ENCODE measurements at places on chromosomes 16 and 17.

GRCh38 chr16:59545721-59546120 is 811.6 kb upstream of the GOT2 start:
- no peak for DNase-seq

DNA sequence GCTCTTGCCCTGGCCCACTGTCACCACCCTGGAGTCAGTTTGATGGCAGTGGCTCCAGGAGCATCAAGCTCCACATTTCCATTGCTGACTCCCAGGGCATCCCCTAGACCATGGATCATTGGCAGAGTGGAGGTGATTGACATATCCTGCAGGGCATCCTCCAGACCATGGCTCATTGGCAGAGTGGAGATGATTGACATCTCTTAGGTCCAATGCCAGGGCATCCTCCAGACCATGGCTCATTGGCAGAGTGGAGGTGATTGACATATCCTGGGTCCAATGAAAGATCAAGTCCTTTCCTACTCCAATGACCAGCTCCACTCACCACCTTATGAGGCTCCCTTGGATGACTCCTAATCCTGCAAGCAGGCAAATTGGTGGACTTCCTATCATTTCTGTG is 174.3 kb upstream of the NLRP1 start:
- no peak for DNase-seq

DNA sequence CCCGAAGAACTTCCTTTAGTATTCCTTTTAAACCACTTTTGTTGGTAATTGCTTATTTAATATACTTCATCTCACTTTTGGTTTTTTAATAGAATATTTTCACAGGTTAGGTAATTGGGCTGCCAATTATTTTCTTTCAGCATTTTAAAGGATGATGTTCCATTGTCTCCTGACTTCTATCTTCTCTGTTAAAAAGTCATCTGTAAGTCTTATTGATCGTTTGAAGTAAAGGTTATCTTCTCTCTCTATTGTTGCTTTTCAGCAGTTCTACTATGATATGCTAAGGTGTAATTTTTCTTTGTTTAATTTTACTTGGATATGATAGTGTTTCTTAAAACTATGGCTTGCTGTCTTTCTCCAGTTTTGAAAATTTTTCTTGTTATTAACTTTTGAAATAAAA is 307.5 kb downstream of the MAP2K4 start:
- no peak for DNase-seq

- no peak for DNase-seq
Measured at GRCh38 chr17:16905593-16906191, 66.2 kb downstream of the TNFRSF13B start.

- peak; percentile 15 for DNase-seq
Measured at GRCh38 chr16:89369266-89369895, 121.0 kb downstream of the ANKRD11 start.

- DNase-seq, result no peak
Measured at GRCh38 chr16:80974649-80975376, 31.9 kb downstream of the CMC2 start.

DNA sequence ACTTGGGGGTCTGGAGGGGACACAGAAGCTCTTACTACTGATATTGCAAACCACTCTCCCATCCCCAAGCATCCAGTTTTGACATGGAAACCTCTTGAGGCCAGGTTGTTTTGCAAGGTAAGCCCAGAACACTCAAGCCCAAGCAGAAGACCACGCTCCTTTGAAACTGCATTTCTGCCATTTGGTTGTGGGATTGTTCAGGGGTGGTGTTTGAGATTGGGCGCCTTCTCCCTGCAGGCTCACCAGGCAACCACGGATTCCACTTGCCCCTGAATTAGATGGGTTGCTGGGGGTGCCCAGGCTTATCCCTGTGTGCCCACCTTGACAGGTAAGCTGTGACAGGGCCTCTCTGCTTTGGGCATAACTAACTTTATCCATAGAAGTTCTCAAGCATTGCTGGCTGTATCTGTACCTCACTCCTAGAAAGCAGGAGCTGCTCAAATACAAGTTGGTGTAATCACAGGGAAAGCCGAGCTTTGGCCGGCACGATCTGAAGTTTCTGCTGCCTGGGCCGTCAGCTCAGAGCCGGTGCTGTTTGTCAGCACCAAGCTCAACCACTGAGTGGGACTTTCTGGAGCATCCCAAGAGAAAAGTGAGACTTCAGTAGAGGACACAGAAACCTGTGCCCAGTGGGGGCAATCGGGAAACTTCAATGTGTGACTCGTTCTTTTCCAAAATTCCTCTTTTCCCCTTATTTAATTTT is 93.6 kb downstream of the CYLD start:
- no peak for DNase-seq

DNA sequence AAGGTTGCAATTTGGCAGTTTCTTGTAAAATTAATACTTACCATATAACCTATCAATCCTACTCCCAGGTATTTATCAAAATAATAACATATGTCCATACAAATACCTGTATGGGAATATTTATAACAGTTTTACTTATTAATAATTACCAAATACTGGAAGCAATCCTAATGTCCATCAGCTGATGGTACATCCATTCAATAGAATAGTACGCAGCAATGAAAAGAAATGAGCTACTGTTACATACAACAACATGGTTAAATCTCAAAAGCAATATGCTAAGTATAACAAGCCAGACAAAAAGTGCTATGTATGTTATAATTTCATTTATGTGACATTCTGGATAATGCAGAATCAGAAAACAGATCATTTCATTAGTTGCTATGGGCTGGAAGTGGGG is 1.2 kb downstream of the HYDIN start:
- DNase-seq, result no peak

DNA sequence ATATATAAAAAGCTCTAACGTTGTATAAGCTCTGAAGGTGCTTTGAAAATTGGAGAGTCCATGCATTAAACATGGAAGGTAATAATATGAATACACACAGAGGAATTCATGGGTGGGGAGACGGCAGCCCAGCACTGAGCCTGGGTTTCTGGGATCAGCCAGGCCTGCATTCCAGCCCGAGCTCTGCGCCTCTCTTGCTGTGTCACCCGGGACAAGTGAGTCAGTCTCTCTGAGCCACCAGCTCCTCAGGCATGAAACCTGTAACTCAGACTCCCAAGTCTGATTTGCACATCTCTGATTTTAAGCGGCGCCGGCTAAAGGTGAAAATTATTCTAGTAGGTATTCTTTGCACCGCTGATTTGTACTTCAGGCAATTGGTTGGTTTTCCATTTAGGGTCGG is 238.8 kb downstream of the MRTFB start:
- DNase-seq, result no peak

DNA sequence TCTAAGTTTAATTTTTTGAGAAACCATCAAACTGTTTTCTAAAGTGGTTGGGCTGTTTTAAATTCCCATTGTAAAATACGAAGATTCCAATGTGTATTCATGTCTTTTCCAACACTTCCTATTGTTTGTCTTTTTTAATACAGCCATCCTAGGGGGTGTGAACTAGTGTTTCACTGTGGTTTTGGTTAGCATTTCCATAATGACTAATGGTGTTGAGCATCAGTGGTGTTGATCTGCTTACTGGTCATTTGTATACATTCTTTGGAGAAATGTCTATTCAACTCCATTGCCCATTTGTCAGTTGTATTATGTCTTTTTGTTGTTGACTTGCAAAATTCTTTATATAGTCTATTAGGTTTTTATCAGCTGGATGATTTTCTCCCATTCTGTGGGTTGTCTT is 239.2 kb upstream of the AXIN2 start:
- no peak for DNase-seq

DNA sequence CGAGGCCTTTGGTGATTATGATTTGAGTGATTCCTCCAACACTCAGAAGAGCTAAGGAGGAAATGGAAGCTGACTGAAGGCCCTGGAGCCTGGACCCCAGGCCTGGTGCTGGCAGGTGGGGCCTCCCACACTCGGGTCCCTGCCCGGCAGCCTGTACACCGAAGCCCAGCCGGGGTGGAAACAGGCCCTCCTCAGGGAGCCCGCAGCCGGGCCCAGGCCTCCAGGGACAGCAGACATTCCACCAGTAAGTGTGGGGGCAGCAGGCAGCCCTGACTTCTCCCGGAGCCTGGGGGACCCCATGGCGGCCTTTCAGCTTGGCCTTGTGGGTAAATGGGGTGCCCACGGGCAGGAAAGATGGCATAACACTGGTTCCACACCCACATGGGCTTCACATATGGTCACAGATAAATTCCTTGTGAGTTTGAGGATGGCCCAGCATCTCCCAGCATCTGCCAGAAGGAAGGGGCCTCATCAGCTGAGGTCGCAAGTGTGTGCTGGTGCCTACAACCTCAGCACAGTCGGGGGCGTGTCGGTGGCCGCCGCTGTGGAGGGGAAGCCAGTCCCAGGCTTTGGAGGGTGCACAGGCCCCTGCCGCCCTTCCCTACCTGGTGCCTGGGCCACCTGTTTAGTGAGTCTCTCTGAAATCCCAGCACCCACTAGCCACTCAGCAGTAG is 29.2 kb upstream of the SLC38A10 start:
- no peak for DNase-seq

- DNase-seq, result peak; percentile 3
Measured at GRCh38 chr16:68487669-68488068, 39.4 kb upstream of the SMPD3 start.

- no peak for DNase-seq
Measured at GRCh38 chr17:78497115-78497540, 80.1 kb downstream of the DNAH17 start.

GRCh38 chr17:67016039-67016762 is 28.2 kb upstream of the CACNG1 start:
- no peak for DNase-seq

DNA sequence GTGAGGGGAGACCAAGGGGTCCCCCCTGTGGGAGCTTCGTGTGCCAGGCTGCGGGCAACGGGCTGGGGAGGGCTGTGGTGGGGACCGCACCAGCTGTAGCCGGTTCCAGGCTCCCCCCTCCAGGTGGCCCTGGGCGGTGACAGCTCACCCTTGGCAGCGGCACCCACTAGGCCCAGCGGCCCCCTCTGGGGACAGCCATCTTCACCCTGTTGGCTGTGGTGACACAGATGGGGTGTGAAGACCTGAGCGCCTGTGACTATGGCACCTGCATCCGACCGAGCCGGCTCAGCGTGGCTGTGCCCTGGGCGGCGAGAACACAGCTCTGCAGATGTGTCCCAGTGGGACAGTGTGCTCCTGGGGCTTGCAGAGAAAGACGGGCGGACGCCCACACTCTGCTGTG is 1.1 kb upstream of the C1QTNF8 start:
- DNase-seq, result no peak

- no peak for DNase-seq
Measured at GRCh38 chr17:72587773-72588511, 467.1 kb downstream of the SOX9 start.

GRCh38 chr17:82863941-82864712 is 24.3 kb upstream of the ZNF750 start:
- DNase-seq, result peak; percentile 25

DNA sequence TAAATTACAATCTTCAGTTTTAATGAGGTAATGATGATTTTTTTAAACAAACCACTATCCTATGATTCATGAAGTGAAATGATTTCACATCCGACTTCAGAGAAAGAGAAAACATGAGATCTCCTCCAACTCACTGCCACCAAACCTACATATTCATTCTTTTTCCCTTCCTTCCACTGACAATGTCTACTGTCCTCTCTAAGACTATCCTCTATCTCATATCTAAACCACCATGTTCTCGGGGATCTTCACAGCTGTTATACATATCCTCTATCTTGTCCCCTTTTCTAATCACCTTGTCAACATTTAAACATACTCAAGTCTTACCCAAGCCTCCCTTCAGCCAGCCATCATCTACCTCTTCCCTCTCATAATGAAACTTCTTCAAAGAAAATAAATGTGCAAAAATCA is 53.5 kb downstream of the SMURF2 start:
- DNase-seq, result no peak

DNA sequence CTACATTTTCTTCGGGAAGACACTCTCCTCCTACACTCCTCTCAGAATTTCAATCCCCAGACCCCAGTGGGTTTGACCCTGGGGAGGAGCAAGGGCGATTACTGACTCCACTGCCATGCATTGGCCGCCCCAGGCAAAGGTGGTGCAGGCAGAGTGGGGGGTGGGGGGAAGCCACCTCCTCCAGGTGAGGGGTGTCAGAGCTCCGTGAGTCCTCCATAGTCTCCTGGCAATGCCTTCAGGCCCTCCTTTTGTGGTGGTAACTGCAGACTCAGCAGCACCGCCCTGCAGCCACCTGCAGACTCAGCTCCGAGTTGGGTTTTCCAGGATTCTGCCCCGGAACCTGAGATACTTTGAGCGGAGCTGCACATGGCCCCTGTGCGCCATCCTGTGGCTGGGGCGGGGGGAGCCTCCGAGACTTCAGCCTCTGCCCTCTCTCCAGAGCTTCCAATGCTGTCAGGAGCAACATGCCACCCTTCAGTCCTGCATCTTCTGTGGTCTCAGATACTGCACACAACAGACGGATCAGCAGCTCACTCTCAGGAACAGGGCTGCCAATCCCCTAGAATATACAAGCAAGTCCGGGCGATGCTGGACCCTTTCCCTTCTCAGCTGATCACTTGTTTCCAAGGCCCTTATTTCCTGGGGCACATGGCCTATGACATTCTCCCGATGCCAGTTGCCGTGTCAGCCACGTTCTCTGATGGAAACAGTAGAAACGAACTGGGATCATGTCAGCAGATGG is 2.4 kb upstream of the SLC47A2 start:
- DNase-seq, result no peak

Data from chondrocyte (in vitro differentiated cells).